Activated CD8-positive, alpha-beta T cell treated with anti-CD3 and anti-CD28 coated beads for 36 hours (primary cell): ENCODE measurements at places on chromosomes 4 and X. TPM values are rescaled to one million over a fixed set of nuclear protein-coding genes. Genes with fewer than 3 reads are reported as not detected.

- DNase-seq = no peak
Measured at GRCh38 chr4:5552451-5552850, 155.9 kb downstream of the EVC2 start.

TRPC3 gene
- total RNA-seq = 0.16 TPM

GRCh38 chrX:31805781-31806180 is 733.9 kb upstream of the FTHL17 start:
- no peak for DNase-seq

CLDN2 gene
- not detected for total RNA-seq

GRCh38 chr4:63788271-63788670 is 621.0 kb downstream of the TECRL start:
- no peak for DNase-seq

- no peak for DNase-seq
Measured at GRCh38 chr4:124903995-124904722, 191.6 kb upstream of the ANKRD50 start.

- no peak for DNase-seq
Measured at GRCh38 chrX:78213331-78213730, 73.9 kb upstream of the TAF9B start.

LIMCH1 gene
- not detected for total RNA-seq

- no peak for DNase-seq
Measured at GRCh38 chr4:57308301-57308700, 198.1 kb upstream of the IGFBP7 start.

PNCK gene
- 0.70 TPM for total RNA-seq

GRCh38 chr4:184096561-184097240 is 121.0 kb downstream of the ENPP6 start:
- DNase-seq = no peak

MAGEA8 gene
- not detected for total RNA-seq

DNA sequence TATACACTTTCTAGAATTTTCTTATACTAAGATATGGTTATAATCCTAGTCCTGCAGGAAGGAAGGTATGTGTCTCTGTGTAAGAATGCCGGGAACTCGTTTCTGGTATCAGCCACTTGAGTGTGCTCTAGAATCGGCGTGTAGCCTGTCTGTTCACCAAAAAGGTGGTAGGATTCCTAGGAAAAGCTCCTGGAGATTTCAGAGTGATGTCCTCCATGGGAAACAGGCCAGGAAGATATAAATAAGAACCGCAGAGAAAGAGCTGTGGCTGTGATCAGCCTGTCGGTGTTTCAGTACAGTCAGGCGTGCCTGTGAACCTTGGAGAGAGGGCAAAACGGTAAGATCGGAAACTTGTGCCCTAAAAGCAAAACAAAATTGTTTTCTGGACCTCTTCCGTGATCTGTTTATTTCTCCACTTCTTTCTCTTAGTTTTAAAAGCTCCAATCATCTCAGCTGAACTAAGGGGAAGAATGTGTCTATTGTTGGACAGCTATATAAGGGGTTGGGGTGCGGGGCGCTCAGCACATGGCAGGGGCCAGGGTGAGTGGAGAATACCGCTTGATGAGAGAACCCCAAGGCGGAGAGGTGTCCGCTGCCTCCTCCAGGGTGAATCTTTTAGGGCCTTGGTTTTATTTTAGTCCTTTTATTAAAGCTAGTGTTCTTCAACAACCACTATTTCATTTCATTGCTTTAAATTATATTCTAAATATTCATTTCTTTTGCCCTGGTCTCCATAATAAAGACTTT is 303.8 kb upstream of the TENM3 start:
- DNase-seq = no peak
